ENCODE measurements at places on chromosomes 12 and 14.

- peak; percentile 24 for DNase-seq
These were observed 240.4 kb upstream of the FAR2 start for GRCh38 chr12:28908646-28909045.

DNA sequence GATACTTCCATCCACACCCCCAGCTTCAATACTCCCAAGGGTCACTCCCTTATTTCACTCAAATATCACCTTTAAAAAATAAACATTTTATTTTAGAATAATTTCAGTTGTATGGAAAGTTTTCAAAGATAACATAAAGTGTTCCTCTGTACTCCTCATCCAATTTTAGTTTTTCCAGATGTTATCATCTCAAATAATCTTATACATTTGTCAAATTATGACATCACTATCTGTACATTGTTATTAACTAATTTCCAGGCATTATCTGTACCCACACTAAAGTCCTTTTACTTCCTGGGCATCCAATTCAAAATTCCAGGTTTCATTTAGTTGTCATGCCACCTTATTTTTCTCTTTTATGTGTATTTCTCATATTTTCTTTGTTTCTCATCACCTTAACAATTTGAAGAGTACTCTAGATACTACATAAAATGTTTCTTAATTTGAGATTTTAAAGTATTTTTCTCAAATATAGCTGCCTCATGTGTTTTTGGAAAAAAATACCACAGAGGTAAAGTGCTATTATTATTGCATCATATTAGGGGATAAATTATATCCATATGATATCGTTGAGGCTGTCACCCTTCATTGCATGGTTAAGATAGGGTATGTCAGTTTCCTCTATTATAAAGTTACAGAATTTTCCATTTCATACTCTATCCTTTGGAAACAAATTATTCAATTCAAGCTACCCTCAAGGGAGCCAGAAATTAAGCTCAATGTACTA, 571.0 kb downstream of the SLC6A15 start:
- DNase-seq = no peak

DNA sequence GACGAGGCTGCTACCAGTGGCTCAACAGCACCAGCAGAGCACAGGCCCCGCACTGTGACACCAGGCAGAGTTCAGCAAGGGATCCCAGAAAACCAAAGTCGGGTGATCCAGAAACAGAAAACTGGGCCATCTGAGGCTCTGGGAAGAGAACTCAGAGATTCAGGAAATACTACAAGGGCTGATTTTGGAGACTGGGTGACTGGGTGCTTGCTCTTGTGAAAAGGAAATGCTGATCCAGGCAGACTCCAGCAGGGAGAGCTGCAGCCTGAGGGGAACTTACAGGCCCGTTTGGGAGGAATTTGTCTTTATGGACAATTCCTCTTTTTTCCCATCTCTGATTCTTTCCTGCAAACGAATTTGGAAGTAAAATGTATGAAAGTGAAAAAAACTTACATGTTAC, 28.2 kb downstream of the FOXN3 start:
- DNase-seq = peak; percentile 40

- DNase-seq = no peak
These were observed 42.7 kb upstream of the CDKN3 start for GRCh38 chr14:54354096-54354495.

GRCh38 chr12:110281549-110282299, 677 bp downstream of the ATP2A2 start:
- DNase-seq = peak; percentile 78

DNA sequence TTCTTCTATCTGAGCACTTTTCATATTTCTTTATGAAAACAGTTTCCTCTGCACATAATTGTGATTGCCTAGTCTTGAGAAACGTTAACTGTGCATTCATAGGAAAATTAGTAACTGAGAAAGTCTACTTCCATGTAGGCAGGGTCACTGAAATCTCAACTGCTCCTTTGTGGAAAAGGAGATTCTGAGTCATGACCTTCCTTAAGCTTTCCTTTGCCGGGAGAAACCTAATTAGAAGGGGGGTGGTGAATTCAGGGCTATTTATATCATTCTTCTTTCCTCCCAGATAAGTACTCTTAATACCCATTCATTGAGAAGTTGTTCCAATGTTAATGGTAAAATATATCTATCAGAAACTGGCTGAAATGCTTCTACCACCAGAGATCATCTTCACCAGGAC, 751.0 kb upstream of the TMEM132C start:
- DNase-seq = peak; percentile 62

DNA sequence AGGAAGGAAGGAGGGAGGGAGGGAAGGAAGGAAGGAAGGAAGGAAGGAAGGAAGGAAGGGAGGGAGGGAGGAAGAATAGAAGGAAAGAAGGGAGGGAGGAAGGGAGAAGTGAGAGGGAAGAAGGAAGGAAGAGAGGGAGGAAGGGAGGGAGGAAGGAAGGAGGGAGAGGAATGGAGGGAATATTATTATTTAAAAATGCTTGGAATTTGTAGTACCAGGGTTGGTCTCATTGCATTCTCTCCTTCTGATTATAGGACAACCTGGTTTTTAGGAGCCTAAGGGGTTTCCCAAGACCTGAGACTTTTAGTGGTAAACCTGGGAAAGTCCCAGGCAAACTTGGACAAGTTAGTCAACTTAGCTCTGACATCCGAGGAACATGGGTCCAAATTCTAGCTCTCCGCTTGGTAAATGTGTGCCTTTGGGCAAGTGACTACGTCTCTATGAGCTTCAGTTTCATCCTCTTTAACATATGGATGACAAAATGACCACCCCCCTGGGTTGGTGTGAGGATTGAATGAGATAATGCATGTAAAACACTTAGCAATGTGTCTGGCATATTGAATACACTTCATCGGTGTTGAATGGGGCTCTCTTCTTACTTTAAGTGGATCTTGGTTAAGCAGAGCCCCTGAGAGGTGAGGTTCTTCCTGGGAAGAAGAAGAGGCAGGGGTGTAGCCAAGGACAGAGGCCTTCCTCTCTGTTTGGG, 690.7 kb upstream of the TBX3 start:
- no peak for DNase-seq

DNA sequence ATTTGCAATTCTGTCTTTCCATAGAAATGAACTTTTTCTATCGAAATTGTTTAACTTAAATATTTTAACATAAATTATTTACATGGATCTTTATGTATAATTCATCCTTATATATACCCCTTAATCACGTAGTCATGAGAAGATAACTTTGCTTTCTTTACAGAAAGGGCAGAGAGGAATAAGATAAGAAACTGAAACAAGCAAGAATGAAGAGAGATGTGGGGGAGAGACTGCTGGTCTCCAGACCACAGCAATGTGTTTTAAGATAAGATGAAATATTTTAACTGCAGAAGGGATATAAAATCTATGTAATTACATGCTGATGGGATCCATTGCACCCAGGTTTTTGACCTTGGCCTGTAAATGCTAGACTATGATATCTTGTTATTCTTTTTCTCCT, 34.7 kb upstream of the DNM1L start:
- DNase-seq = no peak

- DNase-seq = no peak
These were observed 525.1 kb upstream of the FBXO33 start for GRCh38 chr14:39957290-39957689.

DNA sequence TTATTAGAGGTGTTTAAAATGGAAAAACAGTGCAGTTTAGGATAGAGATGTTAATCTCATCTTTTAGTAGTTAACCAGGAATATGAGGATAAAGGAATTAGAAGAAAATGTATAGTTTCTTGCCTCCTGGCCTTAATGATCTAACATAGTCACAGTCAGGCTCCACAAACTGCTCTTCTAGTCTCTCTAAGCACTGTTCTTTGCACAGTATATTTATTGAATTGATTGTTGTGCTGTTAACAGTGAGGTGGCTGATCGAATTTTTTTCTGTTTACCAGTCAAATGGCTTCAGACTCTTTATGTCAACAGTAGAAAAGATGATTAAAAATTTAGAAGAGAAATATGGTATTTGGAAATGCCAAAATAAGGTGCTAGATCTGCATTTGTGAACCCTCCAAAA, 37.8 kb downstream of the ATF7IP start:
- DNase-seq = no peak

- DNase-seq = peak; percentile 24
These were observed 50.2 kb downstream of the SETD3 start for GRCh38 chr14:99430491-99430890.

DNA sequence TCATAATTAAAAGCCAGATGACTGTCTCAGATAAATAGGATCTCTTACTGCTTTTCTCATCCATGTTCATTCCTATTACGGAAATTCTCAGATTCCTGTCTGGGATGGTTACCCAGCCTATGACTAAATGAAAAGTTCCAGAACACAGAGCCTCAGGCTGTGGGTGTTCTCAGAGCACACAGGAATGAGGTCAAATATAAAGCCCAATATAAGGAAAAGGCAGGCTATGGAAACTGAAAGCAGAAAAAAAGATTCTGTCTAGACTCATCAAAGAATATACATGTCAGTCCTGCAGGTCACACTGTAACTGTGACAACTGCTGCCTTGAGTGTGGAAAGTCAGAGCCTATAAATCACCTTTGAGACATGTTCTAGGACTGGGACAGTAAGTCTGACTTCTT, 64.3 kb downstream of the DCAF5 start:
- DNase-seq = peak; percentile 89

- DNase-seq = peak; percentile 79
These were observed 140.5 kb downstream of the PRKCH start for GRCh38 chr14:61461808-61462275.

- DNase-seq = no peak
These were observed 1153.6 kb downstream of the FLRT2 start for GRCh38 chr14:86683561-86683960.

DNA sequence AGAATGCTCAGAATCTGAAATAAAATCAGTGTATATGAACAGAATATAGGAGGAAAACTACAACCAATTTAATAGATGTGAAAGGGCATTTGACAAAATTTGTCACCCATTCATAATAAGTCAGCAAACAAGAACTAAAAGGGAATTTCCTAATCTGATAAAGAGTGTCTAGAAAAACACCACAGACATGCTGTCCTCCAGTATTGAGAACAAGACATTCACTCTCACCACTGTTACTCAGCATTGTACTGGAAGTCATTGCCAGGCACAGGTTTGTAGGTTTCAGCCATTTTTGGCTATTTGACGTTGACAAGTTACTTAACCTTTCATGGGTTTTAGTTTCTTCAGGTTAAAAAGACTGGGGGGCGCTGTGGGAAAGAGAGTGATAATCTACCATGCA, 13.2 kb downstream of the EIF2S1 start:
- DNase-seq = no peak

DNA sequence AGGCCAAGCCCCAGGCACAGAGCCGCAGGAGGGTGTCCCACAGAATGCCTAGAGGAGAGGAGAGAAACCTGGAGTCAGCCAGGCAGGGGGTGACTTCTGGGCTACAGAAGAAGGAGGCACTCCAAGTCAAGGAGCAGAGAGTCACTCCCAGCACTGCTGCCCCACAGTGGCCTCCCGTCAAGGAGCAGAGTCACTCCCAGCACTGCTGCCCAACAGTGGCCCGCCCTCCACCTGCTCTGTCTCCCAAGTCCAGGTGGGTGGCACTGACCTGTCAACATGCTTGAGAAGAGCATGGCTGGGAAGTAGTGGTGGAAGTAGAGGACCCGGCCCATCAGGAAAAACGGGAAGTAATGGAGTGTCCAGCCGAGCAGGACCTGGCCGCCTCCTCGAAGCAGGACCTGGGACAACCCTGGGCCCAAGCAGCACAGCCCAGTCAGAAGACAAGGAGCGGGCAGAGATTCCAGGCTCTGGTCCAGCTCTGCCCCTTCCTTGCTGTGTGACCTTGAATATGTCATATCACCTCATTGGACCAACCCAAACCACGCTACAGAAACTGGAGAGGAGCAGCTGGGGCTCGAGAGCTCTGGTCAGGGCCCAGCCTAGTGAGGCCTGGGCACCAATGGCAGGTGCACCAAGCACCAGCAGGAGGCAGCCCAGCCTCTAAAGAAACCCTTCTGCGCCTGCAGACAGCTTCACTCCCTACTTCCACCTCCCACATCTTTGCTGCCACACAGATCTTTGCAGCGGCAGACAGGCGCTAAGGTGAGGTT, 7.6 kb upstream of the NGB start:
- DNase-seq = no peak

GRCh38 chr12:124630791-124631313, 63.4 kb upstream of the NCOR2 start:
- no peak for DNase-seq

- DNase-seq = peak; percentile 59
These were observed 3.2 kb upstream of the MMP19 start for GRCh38 chr12:55845785-55846496.

DNA sequence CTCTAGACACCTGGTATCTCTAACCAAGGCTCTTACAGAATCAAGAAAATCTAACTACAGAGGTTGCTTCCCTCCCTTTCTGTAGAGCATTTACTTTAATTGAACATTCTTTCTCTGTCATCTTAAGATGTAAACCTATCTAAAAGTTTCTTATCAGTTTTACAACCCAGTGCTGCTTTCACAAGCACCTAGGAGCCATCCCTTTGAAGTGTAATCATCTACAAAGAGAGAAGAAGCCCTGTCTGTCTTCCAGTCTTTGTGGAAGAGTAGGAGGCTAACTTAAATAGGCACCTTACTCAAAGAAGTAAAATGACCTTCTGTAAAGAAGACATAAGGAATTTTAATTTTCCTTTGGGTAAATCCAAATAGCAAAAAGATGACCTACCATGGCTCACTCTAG, 763.9 kb upstream of the LRFN5 start:
- DNase-seq = no peak

DNA sequence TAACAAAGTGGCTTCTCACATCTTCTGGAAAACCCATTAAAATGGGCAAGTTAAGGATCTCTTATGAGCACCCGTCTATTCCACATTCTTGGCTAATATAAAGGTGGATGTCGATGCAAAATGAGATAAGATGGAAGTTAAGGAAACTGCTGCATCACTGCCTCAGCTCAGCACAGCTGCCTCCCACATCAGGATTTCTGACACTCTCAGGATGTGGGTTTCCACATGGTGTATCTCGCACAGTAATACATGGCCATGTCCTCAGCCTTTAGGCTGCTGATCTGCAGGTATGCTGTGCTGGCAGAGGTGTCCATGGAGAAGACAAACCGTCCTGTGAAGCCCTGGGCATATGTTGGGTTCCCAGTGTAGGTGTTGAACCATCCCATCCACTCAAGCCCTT, 1348.0 kb downstream of the TMEM121 start:
- DNase-seq = no peak

DNA sequence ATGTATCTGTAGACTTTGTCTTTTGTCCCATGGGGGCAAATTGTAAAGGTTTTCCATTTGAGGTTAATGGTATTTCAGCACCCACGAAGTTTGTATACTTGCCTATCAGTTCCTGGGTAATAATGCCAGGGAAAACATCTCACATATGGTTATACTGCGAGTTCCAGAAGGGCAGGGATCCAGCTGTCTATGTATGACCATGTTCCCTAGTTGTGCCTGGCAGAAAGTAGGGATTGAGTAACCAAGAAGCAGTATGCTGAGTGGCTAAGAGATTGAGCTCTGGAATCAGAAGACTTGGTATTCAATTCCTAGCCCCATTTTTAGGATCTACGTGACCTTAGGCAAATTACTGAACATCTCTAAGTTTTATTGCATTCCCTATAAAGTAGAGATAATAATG, 173.2 kb upstream of the PWP1 start:
- DNase-seq = peak; percentile 60

Measured in GM23248 (cell line).